ENCODE measurements at places on chromosomes 16 and 17.

- no peak overlapping the region for H3K4me3 ChIP-seq
- H3K36me3 ChIP-seq = peaks cover 12% of the 10 kb centered on the region
- H3K4me1 ChIP-seq = peaks cover 3% of the 10 kb centered on the region
- no peak for DNase-seq
- no peak overlapping the region for H3K27ac ChIP-seq
- no peaks in the 10 kb centered on the region for H3K27me3 ChIP-seq
These were observed 27.4 kb upstream of the CAPNS2 start for GRCh38 chr16:55539049-55539448.

GRCh38 chr17:28616281-28616680 is 2.3 kb upstream of the RSKR start:
- no peak overlapping the region for H3K4me3 ChIP-seq
- no peak for DNase-seq
- H3K4me1 ChIP-seq = no peaks in the 10 kb centered on the region
- peaks cover 52% of the 10 kb centered on the region for H3K36me3 ChIP-seq
- H3K27ac ChIP-seq = no peak overlapping the region

GRCh38 chr16:48503336-48503735 is 106.6 kb downstream of the N4BP1 start:
- H3K27me3 ChIP-seq = no peaks in the 10 kb centered on the region
- H3K27ac ChIP-seq = no peak overlapping the region
- H3K36me3 ChIP-seq = no peaks in the 10 kb centered on the region
- H3K4me1 ChIP-seq = no peaks in the 10 kb centered on the region

- no peaks in the 10 kb centered on the region for H3K27me3 ChIP-seq
- no peak overlapping the region for H3K4me3 ChIP-seq
- no peak for DNase-seq
- no peaks in the 10 kb centered on the region for H3K4me1 ChIP-seq
- H3K27ac ChIP-seq = no peak overlapping the region
These were observed 16.4 kb upstream of the HAP1 start for GRCh38 chr17:41750862-41751261.

GRCh38 chr16:68520649-68521086 is 18.4 kb upstream of the ZFP90 start:
- no peaks in the 10 kb centered on the region for H3K4me1 ChIP-seq
- peak; percentile 58 for DNase-seq
- no peaks in the 10 kb centered on the region for H3K36me3 ChIP-seq
- H3K27ac ChIP-seq = no peak overlapping the region
- H3K4me3 ChIP-seq = peak overlapping the region; percentile 40
- no peaks in the 10 kb centered on the region for H3K27me3 ChIP-seq

- H3K36me3 ChIP-seq = no peaks in the 10 kb centered on the region
- DNase-seq = no peak
- H3K27ac ChIP-seq = no peak overlapping the region
- H3K27me3 ChIP-seq = no peaks in the 10 kb centered on the region
These were observed 167.3 kb upstream of the CDH5 start for GRCh38 chr16:66199189-66199588.

DNA sequence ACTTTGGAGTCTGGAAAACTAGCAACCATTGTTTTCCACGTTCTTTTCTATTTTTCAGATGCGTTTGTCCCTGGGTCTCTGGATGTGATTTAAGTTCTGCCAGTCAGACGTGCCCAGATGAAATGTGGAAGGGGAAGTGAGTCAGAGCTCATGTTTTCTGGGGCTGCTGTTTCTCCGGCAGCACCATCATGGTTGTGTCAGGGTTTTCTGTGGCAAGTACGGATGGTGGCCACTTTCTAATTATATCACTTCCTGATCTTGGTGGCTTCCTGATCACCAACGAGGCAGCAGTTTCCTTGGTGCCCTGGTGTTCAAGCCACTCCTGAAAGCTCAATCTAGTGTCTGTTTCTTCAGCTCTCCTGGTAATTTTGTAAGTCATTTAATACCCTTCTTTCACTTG is 31.4 kb upstream of the PMFBP1 start:
- H3K36me3 ChIP-seq = no peaks in the 10 kb centered on the region
- no peak for DNase-seq
- H3K4me3 ChIP-seq = no peak overlapping the region
- H3K4me1 ChIP-seq = no peaks in the 10 kb centered on the region
- no peaks in the 10 kb centered on the region for H3K27me3 ChIP-seq

DNA sequence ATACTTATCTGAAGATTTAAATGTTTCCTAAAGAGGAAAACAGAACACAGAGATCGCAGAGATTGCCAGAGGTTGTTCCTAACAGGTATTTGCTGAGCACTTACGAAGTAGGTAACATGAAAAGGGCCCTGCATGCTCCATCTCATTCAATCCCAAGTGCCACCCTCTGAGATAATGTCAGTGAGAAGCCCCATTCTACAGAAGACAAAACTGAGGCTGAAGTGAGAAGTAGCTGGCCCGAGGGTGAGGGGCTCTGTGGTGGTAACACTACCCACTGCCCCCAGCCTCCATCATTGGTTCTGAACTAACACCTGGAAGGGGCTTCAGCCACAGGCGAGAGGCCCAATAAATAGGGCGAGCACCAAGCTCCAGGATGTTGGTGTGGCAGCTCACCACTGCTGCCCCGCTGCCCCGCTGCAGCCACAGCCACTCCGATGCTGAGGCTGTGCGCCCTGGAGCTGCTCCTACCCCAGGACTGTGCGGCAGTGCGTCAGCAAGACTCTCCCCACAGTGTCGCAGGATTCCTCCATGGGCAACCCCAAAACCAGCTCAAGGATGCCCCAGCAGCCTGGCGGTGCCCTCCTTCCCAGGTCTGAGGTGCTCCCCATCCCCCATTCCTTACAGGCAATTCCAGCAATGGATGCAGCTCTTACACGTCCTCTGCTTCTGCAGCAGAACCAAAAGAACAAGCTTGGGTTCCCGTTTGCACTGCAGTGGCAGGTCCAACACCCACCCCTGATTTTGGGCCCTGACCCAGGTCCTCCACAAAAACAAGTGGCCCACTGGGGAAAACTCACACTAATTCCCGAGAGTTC is 10.3 kb downstream of the FLCN start:
- peaks cover 12% of the 10 kb centered on the region for H3K36me3 ChIP-seq
- DNase-seq = no peak
- no peak overlapping the region for H3K27ac ChIP-seq

GRCh38 chr17:77602883-77603640 is 355.4 kb upstream of the TNRC6C start:
- no peaks in the 10 kb centered on the region for H3K36me3 ChIP-seq
- DNase-seq = no peak
- H3K27me3 ChIP-seq = no peaks in the 10 kb centered on the region
- no peaks in the 10 kb centered on the region for H3K4me1 ChIP-seq

GRCh38 chr16:72172105-72173034 is at the start of gene PMFBP1:
Gene PMFBP1, minus strand, starts transcription at chr16:72172155. Its CDS starts 947 bp downstream, at chr16:72171208.
- H3K4me1 ChIP-seq = no peaks in the 10 kb centered on the region
- H3K27ac ChIP-seq = no peak within 1 kb of the TSS
- no peak for DNase-seq

DNA sequence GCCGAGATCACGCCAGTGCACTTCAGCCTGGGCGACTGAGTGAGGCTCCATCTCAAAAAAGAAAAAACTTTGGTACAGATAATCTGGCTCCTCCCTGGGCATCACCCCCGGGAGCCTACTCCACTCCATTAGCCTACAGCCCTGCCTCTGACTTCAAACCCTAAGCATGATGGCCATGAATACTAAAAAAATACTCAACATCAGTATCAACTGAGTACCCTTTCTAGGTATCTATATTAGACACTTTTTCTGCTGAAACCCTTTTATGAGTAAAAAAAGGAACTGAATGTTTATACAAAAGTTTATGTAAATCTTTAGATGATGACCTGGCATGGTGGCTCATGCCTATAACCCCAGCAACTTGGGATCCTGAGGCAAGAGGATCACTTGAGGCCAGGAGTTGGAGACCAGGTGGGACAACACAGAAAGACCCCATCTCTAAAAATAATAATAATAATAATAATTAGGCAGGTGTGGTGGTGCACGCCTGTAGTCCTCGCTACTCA is 6.9 kb downstream of the RDM1 start:
- DNase-seq = no peak
- no peak overlapping the region for H3K27ac ChIP-seq

DNA sequence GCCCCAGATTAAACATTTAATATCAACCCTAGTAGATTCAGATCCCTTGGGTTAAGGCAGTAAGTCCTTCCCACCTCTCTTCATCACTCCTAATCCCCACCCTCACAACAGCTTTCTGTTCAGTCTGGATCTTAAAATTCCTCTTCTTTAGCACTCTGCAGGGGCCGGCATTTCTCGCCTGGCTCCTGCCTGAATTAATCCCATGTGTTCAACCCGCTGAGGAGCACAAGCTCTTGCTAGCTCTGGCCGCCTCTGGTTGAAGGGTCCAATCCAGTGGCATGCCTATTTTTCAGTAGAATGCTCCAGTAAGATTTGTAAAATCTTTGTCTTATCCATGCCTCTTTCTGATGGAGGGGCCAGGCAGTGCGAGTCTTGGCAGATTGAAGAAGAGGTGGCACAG is 59.2 kb downstream of the CYB5B start:
- no peak overlapping the region for H3K4me3 ChIP-seq
- H3K36me3 ChIP-seq = no peaks in the 10 kb centered on the region
- DNase-seq = no peak
- peaks cover 19% of the 10 kb centered on the region for H3K4me1 ChIP-seq
- H3K27ac ChIP-seq = no peak overlapping the region

- no peaks in the 10 kb centered on the region for H3K27me3 ChIP-seq
- H3K27ac ChIP-seq = no peak overlapping the region
- H3K4me1 ChIP-seq = no peaks in the 10 kb centered on the region
- no peak overlapping the region for H3K4me3 ChIP-seq
- peaks cover 56% of the 10 kb centered on the region for H3K36me3 ChIP-seq
These were observed 51.0 kb downstream of the CNOT1 start for GRCh38 chr16:58578642-58579041.

- H3K4me1 ChIP-seq = no peaks in the 10 kb centered on the region
- no peaks in the 10 kb centered on the region for H3K27me3 ChIP-seq
- H3K36me3 ChIP-seq = peaks cover 2% of the 10 kb centered on the region
- DNase-seq = no peak
These were observed 35.3 kb downstream of the PRMT7 start for GRCh38 chr16:68345958-68346635.

GRCh38 chr16:10412935-10413601 is 27.2 kb downstream of the ATF7IP2 start:
- no peak overlapping the region for H3K27ac ChIP-seq
- H3K4me3 ChIP-seq = no peak overlapping the region
- H3K27me3 ChIP-seq = no peaks in the 10 kb centered on the region
- H3K4me1 ChIP-seq = no peaks in the 10 kb centered on the region
- DNase-seq = no peak

GRCh38 chr17:76479515-76480060 is 12.2 kb downstream of the AANAT start:
- H3K27me3 ChIP-seq = no peaks in the 10 kb centered on the region
- no peaks in the 10 kb centered on the region for H3K4me1 ChIP-seq
- H3K27ac ChIP-seq = no peak overlapping the region
- no peaks in the 10 kb centered on the region for H3K36me3 ChIP-seq
- no peak overlapping the region for H3K4me3 ChIP-seq

DNA sequence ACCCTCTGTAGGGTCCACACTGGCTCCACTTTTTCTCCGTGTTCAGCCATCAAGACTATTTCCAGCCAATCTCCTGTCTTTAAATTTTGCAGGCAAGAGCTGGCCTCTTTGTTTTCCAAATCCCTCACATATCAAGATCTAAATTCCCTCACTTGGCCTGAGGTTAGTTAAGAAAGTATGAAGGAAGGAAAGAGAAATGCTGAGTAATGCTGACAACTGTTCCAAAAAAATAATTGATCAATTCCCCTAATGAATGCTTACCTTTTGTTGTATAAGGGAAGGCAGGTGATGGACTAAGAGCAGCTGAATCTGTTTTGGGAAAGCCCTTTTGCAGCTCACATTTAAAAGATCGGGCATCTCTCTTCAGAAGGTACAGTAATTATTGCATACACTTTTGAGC is 105.1 kb upstream of the KCNJ16 start:
- no peak overlapping the region for H3K27ac ChIP-seq
- no peak overlapping the region for H3K4me3 ChIP-seq
- no peak for DNase-seq
- no peaks in the 10 kb centered on the region for H3K4me1 ChIP-seq
- no peaks in the 10 kb centered on the region for H3K36me3 ChIP-seq
- no peaks in the 10 kb centered on the region for H3K27me3 ChIP-seq

DNA sequence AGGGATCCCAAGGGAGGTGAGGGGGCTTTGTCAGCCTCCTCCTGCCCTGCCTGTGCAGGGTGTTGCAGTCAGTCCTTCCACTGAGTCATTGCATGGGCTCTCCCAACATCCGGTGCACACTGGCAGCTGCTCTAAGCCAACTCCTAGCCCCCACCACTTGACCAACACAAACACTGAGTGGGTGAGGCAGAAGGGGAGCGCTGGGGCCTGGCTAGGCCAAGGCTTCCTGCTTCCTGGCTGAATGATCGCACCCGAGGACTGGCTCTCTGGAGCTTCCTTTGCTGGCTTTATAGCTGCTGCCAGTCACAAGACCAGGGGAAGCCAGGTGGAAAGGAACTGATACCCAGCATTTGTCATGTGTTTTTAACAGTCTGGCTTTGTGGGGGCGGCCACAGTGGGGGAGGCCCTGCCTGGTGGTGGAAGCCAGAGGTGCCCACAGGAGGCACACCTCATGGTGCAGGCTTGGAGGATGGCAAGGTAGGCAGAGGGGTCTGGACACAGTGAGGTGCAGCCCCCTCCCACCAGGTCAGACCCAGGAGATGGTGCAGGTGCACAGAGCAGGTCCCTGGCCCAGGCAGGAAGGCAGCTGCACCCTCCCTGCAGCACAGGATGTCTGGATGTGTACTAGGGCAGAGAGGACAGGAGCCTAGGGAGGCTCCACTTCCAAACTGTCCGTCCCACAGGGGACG is 6.8 kb downstream of the MPG start:
- H3K27me3 ChIP-seq = no peaks in the 10 kb centered on the region
- H3K27ac ChIP-seq = peak overlapping the region; percentile 74
- H3K4me1 ChIP-seq = peaks cover 23% of the 10 kb centered on the region
- H3K4me3 ChIP-seq = no peak overlapping the region

DNA sequence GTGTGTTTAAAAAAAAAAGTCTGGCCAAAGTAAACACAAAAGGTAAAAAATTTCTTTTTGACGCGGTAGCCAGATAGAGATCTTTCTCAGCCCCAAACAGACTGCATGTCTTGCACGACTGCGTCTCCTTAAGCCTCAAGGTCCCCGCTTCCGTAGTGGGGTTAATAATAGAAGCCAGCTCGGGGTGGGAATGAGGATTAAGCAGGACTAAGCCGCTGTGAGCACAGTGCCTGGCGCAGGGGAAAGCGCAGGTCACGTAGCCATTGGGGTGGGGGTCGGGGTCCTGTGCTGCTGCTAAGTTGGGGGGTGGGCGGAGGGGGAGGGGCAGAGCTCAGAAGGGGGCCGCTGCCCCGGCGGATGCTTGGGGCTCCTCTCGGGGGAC is 521 bp downstream of the GGA2 start:
- H3K4me3 ChIP-seq = peak overlapping the region; percentile 91
- H3K27me3 ChIP-seq = no peaks in the 10 kb centered on the region
- H3K4me1 ChIP-seq = peaks cover 26% of the 10 kb centered on the region

GRCh38 chr16:54174750-54175149 is 111.8 kb downstream of the IRX3 start:
- no peak overlapping the region for H3K4me3 ChIP-seq
- H3K36me3 ChIP-seq = no peaks in the 10 kb centered on the region
- H3K4me1 ChIP-seq = no peaks in the 10 kb centered on the region
- no peak overlapping the region for H3K27ac ChIP-seq

GRCh38 chr17:78882540-78883088 is 20.4 kb downstream of the CEP295NL start:
- H3K4me1 ChIP-seq = peaks cover 20% of the 10 kb centered on the region
- H3K36me3 ChIP-seq = no peaks in the 10 kb centered on the region
- DNase-seq = no peak
- peak overlapping the region; percentile 80 for H3K27ac ChIP-seq

- DNase-seq = no peak
- H3K4me1 ChIP-seq = no peaks in the 10 kb centered on the region
- H3K4me3 ChIP-seq = no peak overlapping the region
These were observed 58.3 kb downstream of the TMEM186 start for GRCh38 chr16:8739151-8739550.

All from Panc1 (cell line).